ENCODE measurements at places on chromosomes 11 and 22. TPM values are rescaled to one million over a fixed set of nuclear protein-coding genes. Genes with fewer than 3 reads are reported as not detected.

ANGPTL5 gene
- not detected for total RNA-seq

DNA sequence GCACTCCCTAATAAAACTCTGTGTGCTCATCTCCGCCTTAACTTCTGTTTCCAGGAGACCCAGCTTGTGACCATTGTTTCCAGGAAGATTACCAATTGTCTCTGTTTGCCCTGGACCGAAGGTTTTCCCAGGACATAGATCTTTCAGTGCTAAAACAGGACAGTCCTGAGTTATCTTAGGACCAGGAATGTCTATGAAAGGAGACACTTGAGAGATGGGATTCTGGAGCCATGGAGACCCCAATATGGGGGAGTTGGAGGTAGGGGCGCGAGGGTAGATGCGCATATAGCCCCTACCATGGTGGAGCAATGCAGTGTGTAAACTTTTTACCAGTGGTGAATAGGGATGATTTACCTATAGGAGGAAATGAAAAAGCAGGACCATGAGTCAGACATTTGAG is 10.2 kb upstream of the PRAME start:
- no peak for DNase-seq

DNA sequence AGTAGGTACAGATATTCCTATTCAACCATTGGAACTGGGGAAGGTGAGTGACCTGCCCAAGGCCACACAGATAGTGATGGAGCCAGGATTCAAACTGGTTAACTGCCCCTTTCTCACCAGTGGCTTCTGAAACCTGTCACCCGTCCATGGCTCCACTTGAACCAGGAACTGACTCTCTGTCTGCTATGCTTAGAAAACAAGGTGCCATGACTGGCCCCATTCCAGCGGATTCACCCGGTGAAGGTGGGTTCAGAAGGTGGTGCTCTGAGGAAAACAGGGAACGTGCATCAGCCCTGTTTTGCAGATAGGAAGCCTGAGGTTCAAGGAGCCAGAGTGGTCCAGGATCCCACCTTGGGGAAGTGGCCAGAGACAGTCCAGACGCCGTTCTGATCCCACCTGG is 2.6 kb upstream of the PATZ1 start:
- no peak for DNase-seq

DNA sequence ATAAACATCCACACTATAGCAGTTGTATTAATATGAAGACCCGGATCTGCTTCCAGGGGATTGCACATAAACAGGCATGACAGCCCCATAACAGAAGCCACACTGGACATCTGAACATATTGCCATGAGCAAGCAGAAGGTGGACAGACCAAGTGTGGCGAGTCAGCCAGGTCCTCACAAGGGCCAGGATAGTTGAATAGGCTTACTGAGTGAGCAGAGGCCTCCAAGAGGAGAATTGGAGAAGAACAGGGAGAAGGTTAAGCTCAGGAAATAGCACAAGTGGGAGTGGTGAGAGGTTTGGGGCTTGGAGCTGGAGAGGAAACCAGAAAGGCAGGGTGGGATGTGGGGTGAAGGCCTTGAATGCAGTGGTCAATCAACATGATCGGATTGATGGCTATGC is 10.8 kb downstream of the SLC35C1 start:
- no peak for DNase-seq

GRCh38 chr11:115497303-115497702 is 6.9 kb downstream of the CADM1 start:
- DNase-seq, result no peak

All from type B pancreatic cell (in vitro differentiated cells).